ENCODE measurements at places on chromosomes 2 and 18.

- DNase-seq = no peak
Observed at GRCh38 chr18:24704946-24705630, 244.7 kb downstream of the HRH4 start.

- DNase-seq = no peak
Observed at GRCh38 chr2:69306393-69306821, 80.6 kb downstream of the GFPT1 start.

DNA sequence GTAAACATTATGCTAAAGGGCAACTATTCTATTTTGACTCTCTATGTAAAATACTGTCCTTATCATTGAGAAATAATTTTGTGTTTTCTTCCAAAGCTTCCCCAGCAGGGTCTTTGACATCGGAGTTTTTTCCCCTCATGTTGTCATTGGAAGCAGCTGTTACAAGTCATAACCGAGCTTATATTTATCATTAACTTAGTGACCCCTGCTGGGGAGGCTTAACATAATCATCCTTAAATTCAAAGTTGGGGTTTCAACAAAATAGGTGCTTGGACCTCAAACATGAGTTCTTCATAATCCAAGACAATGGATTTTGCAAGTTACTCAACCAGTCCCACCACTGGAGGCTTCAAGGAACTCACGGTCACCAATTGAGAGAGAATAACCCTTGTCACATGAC, 330.9 kb downstream of the DCC start:
- DNase-seq = no peak

GRCh38 chr2:239674101-239674980, 273.5 kb upstream of the HDAC4 start:
- no peak for DNase-seq

DNA sequence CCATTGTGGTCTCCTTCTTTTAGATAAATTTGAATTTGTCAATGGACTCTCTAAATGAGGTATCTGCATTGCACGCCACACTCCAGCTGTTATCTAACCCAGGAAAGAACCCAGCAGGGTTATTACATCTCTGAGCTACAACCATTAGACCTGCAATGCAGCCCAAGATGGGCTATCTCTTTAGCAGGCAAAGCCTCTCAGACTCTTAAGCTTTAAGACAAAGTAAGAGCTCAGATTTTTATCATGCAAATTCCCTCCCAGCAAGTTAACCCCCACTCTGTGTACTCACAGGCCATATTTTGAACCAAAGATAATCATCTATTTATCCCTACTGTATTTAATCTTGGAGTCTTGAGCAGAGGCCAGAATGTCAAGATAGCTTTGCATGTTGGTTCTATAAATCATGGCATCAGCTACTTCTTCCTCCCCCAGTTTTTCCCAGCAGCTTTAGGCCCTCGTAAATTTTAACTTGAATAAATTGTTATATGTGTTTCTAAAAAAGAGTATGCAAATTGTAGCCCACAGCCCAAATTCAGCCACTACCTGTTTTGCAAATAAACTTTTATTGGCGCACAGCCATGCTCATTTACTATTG, 273.7 kb upstream of the PKDCC start:
- no peak for DNase-seq

GRCh38 chr2:148483665-148484064, 160.9 kb upstream of the EPC2 start:
- no peak for DNase-seq

DNA sequence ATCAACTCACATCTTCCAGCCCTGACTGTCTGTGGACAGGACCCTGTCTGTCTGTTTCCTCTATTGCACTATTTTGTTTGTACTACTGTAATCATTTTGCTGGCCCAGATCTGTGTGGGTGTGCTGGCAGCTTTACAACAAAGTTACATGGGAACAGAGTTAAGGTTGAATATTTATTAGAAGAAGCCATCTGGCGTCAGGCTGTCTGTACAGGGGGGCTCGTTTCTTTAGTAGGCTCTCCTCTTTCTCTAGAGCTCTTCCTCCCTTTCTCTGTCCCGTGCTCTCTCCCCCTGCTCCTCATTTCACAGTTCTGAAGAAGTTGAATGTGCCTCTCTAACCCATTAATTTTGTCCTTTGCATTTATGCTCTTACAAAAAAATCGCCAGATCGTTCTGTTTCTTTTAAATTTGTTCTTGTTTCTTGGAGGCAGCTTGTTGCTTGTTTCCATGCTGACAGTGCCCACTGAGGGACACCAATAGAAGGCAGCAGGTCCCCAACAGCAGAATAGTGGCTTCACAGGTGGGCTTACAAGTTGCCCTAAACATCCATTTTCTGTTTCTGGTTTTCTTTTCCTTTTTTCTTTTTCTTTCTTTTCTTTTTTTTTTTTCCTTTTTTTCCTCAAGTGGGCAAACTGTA, 315.2 kb upstream of the ZEB2 start:
- peak; percentile 61 for DNase-seq

DNA sequence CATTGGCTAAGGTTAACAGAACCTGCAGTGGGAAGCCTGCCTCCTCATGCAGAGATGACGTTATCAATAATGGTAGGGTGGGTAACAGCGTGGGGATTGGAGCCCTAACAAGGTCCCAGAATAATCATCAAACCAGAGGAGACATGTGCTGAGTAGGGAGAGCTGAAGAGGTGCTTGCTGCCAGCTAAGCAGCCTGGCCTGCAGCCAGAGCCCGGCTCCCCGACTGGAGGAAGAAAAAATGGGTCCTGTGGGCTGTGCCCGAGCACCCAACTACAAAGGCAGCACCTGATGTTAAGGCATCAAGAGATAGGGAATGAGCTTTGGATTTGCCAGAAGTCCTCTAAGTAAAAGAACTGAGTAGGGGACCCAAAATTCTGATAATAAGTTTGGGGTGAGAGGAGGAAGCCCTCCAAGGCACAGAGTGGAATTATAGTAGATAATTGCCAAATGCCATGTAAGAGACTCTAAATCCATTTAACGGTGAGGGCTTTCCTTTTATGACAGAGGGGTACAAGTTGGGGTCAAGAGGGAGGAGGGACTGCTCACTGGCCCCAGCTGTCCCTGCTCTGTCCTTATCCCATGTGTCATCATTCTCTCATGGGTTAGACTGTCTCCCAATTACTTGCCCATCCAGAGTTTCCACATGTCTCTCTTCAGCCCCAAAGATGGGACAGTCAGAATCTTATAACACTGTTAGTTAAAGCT, 156.1 kb downstream of the ANTXR1 start:
- DNase-seq = no peak

DNA sequence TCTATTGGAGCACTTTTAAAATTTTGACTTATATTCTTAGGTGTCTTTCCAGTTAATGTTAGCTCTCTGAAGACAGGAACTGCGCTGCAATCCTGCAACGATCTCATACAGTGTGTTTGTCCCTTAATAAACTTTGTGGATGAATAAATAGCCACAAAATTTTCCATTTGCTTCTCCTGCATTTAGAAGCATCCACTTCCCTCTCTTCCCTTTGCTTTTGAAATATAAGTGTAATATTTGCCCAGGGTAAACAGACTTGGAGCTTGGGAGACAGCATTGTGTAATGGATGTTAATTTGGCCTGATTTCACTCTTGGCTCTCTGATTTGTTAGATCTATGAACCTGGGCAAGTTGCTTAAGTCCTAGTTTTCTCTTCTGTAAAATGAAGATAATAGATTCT, 58.2 kb upstream of the CD28 start:
- no peak for DNase-seq

DNA sequence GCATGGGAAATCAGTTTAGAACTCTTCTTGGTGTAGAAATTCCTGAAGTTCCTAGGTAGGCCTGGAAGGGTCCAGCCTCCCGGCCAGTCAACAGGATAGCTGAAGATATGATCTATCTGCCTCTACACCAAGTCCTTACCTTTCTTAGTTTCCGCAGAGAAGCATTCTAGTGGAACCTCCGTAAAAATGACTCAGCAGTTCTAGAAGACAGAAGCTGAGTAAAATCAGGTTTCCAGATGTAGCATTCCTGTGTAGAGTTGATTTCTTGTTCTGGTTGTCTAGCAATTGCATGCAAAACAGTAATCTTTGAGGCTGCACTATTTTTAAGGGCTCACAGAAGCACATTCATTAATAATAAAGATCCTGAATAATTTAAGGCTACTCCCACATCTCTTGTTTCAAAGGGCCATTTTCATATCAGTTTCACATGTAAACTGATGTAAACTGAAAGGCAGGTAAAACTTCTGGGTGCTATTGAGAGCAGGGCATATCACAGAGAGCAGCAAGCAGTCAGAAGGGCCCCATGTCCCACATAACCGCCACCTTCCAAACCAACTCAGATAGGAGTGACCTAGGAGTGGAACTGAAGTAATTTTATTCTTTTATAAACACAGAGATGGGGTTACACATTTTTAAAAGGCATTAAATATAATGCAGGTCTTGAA, 3.2 kb upstream of the DYTN start:
- DNase-seq = no peak

GRCh38 chr2:174327841-174328113, 7.0 kb upstream of the SP9 start:
- DNase-seq = no peak

DNA sequence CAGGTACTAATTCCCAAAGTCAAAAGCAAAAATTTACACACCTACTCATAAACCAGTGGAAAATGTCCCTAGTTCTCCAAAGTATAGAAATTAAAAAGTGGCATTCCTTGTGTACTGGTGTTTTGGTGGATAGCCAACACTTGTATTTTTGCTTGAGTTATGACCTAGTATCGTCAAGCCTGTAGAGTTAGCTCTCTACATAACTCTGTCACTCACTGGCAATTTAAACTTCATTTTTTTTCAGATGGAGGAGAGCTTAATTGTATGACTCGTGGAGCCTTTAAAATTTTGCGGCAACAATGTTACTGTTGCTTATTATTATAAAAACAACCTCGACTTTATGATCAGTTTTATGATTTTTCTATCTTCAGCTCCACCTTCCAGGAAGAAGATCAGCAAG, 58.7 kb downstream of the ITGB6 start:
- no peak for DNase-seq

GRCh38 chr2:235921508-235922191, 246.5 kb downstream of the GBX2 start:
- no peak for DNase-seq

DNA sequence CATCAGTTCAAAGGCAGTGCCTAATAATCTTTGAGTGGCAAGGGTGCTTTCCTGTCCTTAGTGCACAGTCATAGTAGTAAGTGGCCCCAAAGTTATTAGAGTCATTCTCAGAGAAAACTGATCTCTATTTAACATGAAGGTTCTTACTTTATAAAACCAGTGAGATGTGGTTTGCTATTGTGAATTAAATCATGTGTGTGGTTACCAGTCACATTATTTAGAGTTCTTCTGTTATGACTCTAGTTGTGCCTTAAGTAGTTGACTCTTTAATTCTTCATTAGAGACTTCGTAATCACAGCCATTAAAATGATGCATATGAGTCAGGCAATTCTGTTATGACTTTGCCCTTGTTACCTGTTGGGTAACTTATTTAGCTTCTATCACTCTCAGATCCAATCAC, 1392.9 kb upstream of the ACVR2A start:
- DNase-seq = no peak

GRCh38 chr18:59769129-59769865, 72.1 kb upstream of the CCBE1 start:
- no peak for DNase-seq

DNA sequence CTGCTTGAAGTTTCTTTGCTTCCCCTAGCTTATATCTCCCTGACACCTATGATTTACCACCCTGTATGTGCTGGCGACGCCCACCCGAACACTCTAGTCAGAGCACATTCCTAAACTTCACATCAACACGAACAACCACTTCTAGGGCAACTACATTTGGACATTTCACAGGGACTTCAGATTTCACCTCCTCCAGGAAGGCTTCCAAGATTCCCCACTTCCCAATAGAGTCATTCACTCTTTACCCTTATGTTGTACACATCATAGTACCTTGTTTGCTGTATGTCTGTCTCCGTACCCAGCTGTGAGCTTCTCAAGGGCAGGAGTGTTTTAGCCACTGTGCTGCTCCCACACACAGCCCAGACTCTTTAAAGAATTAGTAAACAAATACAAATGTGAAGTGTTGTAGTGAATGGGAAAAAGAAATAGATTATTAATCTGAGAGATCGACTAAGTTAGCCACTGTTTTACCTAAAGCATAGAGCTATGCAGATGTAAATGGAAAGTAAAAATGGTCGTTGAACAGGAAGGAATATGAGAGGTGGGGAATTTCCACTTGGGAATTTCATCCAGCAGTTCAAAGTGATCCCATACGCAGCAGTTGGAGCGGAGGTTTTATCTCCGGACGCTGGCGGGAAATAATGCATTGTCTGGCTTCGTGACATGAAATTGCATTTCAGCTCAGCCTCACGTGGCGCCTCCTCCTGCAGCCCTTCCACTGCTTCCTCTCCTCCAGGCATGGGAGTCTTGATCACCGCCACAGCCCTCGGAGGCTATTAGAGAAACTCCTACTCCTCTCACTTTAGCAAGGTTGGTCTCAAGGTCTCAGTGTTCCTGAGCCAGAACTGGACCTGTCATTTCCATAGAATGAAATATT, 233.4 kb upstream of the COPS8 start:
- DNase-seq = peak; percentile 96

DNA sequence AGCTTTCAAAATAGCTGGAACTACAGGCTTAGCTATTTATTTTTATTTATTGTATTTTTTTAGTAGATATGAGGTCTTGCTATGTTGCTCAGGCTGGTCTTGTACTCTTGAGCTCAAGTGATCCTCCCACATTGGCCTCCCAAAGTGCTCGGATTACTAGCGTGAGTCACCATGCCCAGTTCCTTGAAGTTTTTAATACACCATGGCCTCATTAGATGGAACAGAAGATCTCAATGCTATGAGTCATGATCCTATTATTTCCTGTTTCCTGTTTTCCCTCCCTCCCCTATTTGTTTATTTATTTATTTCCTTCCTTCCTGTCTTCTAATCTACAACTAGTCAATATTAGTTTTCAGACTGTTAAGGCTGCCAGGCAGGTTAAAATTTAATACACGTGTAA, 309.0 kb downstream of the CMPK2 start:
- no peak for DNase-seq

- no peak for DNase-seq
Observed at GRCh38 chr2:73253400-73253799, 19.3 kb downstream of the CCT7 start.

- no peak for DNase-seq
Observed at GRCh38 chr2:128635361-128635900, 316.8 kb upstream of the HS6ST1 start.

GRCh38 chr2:58416696-58417095, 175.6 kb upstream of the FANCL start:
- no peak for DNase-seq

DNA sequence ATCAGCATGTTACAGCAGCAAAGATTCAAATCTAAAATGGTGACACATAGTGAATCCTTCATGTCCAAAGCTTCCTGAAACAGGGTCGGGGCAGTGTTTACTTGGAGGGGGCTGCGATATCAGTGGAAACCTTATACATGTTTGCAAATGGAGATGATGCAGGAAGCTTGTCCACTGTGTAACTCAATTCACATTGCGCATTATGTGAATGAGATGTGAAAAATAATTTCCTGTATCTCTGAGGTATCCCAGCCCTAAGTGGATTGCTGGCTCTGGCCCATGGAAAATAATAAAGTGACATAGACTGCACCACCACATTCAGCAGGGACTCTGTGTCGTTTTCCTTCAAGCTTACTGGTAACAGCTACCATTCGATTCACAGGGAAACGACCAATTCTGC, 505.5 kb downstream of the GALR1 start:
- DNase-seq = no peak

Data from dermis microvascular lymphatic vessel endothelial cell (primary cell).